Activated naive CD4-positive, alpha-beta T cell treated with anti-CD3 and anti-CD28 coated beads, Interleukin-2, amount 50 U/mL, for 16 hours (primary cell): ENCODE measurements at places on chromosomes 12 and 14.

- DNase-seq, result peak; percentile 11
These were observed 490 bp downstream of the RILPL1 start for GRCh38 chr12:123532808-123533649.

DNA sequence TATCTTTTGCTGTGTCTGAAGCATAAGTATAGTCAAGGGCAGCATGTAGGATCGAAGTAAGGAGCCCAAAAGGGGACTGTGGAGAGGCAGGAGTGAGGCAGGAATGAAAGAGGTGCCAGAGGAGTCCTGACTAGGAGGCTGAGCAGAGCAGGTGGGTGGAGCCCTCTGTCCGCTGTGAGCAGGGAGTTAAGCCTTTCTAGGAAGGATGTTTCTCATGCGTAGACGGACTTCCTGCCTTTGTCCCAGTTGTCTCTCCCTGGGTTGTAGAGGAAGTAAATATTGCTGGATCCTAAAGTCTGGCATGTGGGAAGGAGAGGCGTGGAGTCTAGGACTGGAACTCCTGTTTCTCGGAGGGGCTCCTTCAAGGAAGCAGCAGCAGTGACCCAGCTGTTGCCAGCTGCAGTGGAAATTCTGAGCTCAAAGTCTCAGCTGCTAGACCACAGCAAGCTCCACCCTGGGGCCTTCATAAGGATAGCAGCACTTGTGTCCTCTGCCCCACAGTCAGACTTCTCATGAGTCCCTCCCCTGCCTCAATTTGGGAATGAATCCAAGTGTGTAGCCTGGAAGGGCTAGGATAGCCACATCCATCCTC is 44.0 kb downstream of the RBMS2 start:
- no peak for DNase-seq

- DNase-seq, result peak; percentile 16
These were observed 20.6 kb downstream of the MAPK1IP1L start for GRCh38 chr14:55071870-55072640.

- DNase-seq, result peak; percentile 42
These were observed 60.6 kb downstream of the FBXL14 start for GRCh38 chr12:1533602-1534304.

DNA sequence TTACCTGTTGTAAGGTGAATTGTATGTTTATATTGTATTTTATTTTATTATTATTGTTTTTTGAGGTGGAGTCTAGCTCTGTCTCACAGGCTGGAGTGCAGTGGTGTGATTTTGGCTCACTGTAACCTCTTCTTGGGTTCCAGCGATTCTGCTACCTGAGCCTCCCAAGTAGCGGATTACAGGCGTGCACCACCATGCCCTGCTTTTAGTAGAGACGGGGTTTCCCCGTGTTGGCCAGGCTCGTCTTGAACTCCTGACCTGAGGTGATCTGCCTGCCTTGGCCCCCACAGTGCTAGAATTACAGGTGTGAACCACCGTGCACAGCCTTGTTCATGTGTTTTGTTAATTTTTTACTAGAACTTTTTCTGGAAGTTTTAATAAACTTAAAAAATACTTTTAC is 3.8 kb downstream of the ATF7IP start:
- no peak for DNase-seq

- no peak for DNase-seq
These were observed 1.3 kb downstream of the CLEC9A start for GRCh38 chr12:10031771-10032175.

GRCh38 chr14:105018414-105018813 is 2.5 kb downstream of the CDCA4 start:
- no peak for DNase-seq

DNA sequence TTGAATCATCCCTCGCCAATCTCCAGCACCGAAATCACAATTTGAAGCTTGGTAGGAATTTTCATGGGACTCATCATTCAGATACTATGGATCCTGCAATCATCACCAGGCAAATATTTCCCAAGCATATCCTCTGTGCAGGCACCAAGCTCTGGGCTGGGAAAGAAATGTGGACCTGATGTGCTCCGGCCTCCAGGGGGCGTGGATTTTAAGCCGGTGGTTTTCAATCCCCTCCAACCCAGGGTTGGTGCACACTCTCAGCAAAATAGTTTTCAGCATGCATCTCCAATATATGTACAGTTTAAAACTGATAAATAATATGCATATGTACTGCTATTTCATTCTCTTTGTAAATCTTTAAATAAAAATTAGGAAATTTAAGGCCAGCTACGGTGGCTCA is 98.9 kb downstream of the RBM19 start:
- DNase-seq, result no peak

- no peak for DNase-seq
These were observed 368.1 kb downstream of the GRIN2B start for GRCh38 chr12:13613297-13613696.

DNA sequence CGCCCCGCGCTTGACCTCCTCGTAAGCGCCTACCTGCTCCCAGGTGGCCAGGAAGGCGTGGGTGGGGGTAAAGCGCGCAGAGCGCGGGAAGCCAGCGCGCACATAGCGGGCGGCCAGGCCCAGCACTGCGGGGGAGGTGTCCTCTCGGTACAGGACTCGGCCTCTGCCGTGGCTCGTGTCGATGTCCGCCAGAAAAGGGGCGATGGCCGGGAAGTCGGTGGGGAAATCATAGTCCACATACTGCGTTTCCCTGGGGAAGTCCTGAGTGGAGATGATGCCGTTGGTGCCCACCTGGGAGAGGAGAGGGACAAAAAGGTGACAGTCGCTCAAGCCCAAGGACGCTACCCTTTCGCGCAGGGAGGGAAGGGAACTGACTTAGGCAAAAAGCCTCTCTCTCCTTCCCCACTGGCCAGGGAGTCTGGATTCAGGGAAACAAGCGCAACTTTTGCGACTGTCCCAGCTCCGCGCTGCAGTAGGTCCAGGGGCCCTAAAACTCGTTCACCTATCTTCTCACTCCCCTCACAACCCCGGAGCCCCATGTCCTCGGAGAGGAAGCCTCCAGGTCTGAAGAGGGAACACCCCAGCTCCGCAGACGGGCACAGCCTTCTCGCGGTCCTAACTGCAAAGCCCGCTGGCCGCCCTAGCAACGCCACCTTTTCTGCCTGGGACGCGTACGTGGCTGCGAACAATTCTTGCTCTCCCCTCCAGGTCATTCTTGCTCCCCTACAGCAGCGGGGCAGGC is 815 bp downstream of the NID2 start:
- DNase-seq, result no peak

GRCh38 chr14:104358528-104359300 is 220.3 kb downstream of the KIF26A start:
- DNase-seq, result peak; percentile 8

DNA sequence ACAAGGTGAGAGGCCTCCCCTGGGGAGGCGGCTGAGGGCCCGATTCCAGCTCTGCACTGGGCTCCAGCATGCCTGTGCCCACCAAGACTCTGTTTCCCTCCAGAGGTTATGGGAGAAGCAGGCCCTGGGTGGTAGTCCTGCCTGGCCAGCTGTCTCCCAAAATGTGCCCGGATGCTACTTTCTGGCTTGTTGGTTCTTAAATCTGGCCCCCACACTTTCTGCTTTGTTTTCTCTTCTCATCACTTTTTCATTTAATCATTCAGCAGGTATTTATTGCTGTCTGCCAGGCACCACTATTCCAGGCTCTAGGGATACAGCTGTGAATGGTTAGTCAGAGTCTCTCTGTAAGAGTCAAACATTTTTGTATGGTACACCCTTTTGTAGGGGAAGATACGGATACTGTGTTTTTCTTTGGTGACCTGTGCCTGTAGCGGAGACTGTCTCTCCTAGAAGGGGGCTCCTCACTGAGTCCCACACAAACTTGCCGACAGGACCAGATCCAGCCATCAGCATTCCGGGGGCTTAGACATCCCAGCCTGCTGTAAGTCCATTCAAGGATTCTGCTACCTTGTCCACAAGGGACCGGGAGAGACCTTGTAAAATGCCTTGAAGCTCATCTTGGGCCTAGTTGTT is 3.8 kb downstream of the DHRS2 start:
- no peak for DNase-seq

DNA sequence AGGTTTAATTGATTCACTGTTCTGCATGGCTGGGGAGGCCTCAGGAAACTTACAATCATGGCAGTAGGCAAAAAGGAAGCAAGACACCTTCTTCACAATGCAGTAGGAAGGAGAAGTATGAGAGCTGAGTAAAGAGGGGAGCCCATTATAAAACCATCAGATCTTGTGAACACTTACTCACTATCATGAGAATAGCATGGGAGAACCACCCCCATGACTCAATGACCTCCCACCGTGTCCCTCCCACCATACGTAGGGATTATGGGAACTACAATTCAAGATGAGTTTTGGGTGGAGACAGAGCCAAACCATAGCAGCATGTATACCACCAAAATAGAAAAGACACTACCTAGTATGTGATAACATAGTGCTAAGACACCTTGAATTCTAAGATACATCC is 2.9 kb upstream of the HMGA2 start:
- DNase-seq, result no peak

- DNase-seq, result no peak
These were observed 191.4 kb downstream of the CACNA1C start for GRCh38 chr12:2244013-2244861.

- DNase-seq, result no peak
These were observed 554.3 kb upstream of the MIS18BP1 start for GRCh38 chr14:45807178-45807899.

GRCh38 chr14:97931273-97931672 is 1134.1 kb downstream of the VRK1 start:
- DNase-seq, result no peak

DNA sequence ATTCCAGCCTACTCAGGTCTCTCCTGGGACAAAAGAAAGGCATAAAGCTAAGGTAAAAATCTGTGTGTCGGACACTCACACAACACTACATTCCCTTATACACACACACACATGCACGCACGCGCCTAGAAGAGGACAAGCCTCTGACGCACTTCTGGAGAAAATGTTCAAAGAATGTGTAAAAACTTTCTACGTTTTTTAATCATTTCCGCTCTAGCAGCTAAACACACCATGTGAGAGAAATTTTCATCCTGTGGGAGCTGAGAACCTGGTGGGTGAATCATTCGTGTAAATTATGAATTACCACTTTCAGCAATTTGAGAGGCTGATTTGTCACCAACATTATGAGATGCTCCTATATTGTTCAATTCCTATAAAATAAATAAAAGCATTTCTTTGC is 494.5 kb downstream of the TMEM132D start:
- no peak for DNase-seq

- DNase-seq, result no peak
These were observed 11.3 kb upstream of the USP15 start for GRCh38 chr12:62248873-62249272.

DNA sequence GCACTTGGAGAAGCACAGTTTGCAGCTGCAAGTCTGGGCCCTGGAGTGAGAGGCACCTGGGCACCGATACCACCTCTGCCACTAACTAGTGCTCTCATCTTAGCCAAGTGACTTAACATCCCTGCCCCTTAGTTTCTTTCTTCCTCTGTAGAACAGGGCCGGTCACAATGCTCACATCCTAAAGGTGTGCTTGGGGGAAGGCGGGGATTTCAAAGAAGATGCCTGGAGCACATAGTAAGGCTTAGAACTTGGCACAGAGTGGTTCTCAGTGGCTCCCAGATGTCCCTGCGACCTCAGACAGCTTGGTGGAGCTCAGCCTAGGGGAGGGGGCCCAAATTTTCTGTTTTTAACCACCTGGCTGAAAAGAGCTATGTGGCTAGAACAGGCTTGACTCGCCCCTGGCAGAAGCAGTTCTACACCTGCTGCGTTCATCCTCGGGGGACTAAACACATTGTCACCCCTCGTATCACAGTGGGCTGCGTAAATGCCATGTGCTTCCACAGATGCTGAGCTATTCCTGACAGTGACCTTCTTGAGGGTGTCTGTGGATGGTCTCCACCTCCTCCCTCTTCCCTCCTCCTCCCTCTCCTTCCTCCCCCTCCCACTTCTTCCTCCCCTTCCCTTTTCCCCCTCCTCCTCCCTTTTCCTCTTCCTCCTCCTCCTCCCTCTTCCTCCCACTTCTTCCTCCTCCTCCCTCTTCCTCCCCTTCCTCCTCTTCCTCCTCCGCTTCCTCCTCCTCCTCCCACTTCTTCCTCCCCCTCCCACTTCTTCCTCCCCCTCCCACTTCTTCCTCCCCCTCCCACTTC is 112.1 kb downstream of the PHETA1 start:
- DNase-seq, result no peak

DNA sequence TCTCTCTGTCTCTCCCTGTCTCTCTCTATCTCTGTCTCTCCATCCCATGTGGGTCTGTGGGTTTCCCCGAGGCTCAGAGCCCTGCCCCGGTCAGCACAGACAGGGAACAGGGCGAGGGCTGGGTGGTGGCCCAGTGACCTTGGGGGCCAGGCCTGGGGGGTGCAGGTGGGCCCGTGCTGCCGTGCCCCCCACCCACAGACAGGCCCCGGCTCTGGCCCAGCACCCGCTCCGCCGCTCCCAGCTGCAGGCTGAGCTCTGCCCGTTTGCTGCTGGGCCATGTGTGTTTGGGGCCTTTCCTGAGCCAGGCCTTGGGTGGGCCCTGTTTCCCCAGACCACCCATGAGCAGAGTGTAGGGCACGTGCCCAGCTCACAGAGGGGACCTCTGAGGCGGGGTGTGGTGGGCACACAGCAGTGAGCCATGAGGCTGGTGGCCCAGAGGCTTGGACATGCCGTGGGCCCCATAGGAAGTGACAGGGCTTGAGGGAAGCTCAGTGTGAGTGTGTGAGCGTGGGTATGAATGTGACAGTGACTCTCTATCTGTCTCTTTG is 51.0 kb downstream of the TMEM121 start:
- DNase-seq, result no peak

GRCh38 chr12:114668151-114668885 is 15.7 kb downstream of the TBX3 start:
- DNase-seq, result no peak

DNA sequence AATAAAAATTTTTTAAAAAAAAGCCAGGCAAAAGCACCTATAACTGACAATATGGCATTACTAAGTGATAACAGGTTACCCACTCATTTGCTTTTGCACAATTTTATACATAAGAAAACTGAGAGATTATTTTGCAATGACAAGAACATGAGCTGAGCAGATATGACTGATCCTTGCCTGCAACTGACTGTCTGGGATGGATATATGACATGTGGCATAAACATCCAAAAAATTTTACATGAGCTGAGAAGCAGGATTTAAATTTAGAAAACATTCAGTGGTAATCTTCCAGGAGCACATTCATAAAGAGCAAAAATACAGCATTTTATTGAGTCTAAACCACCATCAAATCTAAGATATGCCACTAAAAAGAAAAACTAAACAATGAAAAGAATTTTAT is 125.3 kb upstream of the TMEM233 start:
- no peak for DNase-seq

GRCh38 chr14:102784892-102785594 is 7.8 kb downstream of the TRAF3 start:
- no peak for DNase-seq

DNA sequence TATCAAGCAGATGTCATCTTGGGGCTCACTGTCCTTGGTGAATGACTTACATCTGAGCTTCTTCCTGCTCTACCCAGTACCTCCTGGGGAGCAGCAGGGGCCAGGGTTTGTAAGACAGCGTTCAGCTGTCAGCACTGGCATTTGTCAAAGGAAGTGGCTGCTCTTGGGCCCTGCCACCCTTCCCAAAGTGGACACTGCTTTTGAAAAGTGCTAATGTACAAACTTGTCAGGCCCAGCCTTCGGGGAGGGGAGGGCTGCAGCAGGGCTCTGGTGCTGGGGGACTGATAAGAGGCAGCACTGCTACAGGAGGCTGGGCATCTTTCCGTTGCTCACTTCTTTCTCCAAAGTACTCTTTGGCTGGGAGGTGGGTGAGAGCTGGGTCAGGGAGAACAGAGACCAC is 59.8 kb upstream of the RBM19 start:
- no peak for DNase-seq

- DNase-seq, result peak; percentile 56
These were observed 75.7 kb downstream of the MYRFL start for GRCh38 chr12:69900720-69901131.
